ENCODE measurements at places on chromosomes 2 and 18. TPM values are rescaled to one million over a fixed set of nuclear protein-coding genes. Genes with fewer than 3 reads are reported as not detected.

The FHL2 gene
- 8.3 TPM for total RNA-seq

DNA sequence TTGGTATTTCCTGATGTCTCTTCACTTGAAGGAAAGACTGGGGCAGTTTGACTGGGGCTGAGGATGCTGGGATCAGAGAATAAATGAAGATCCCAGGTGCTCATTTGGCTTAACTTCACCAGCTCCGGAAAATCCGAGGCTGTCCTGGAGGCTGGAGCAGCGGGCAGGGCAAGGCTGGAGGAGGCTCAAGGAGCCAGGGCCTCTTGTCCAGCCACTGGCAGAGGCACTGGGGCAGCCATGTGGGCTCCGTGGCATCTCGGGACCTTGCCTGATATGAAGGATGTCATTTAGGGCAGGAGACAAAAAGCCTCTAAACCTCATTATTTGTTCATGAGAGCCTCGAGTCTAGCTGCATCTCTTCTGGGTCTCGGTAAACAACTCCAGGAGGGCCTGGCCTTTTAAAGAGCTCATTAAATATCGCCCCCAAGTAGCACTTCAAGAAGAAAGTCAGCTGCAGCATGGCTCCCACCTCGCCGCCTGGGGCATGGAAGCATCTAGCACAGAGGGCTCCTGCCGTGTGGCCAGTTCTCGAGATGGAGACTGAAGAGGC, 13.5 kb upstream of the GPR55 start:
- no peaks in the 10 kb centered on the region for H3K36me3 ChIP-seq
- no peak overlapping the region for H3K4me3 ChIP-seq
- no peaks in the 10 kb centered on the region for H3K4me1 ChIP-seq
- no peaks in the 10 kb centered on the region for H3K27me3 ChIP-seq
- no peak for DNase-seq

DNA sequence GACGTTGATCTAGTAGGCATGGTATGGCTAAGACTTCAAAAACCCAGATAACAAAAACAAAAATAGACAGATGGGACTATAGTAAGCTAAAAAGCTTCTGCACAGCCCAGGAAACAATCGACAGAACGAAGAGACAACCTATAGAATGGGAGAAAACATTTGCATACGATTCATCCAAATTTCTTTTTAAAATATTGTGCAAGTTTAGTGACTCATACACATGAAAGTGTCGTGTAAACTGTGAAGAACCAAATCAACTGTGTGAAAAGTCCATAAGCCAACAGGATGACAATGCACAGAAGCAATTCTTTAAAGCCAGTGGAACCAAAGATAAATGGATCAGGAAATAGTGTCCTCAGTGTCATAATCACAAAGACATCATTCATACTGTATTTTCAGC, 671.1 kb downstream of the RNF144A start:
- no peak overlapping the region for H3K4me3 ChIP-seq
- H3K36me3 ChIP-seq = no peaks in the 10 kb centered on the region

The TMEFF2 gene
- total RNA-seq = not detected
